Activated T-helper 1 cell treated with anti-CD3 and anti-CD28 coated beads, Interleukin-2, amount 50 U/mL, for 16 hours (primary cell): ENCODE measurements at places on chromosomes 1 and 21.

- no peak for DNase-seq
These were observed 5.7 kb upstream of the SOAT1 start for GRCh38 chr1:179287946-179288345.

GRCh38 chr1:230125640-230126528 is 58.8 kb downstream of the GALNT2 start:
- DNase-seq = no peak

- no peak for DNase-seq
These were observed 8.0 kb downstream of the OSBPL9 start for GRCh38 chr1:51624855-51625254.

GRCh38 chr1:150763018-150763417 is 2.6 kb downstream of the CTSS start:
- DNase-seq = no peak

GRCh38 chr21:41952568-41953248 is 1.1 kb downstream of the C2CD2 start:
- DNase-seq = no peak

- DNase-seq = no peak
These were observed 13.5 kb upstream of the COL16A1 start for GRCh38 chr1:31717341-31717740.

DNA sequence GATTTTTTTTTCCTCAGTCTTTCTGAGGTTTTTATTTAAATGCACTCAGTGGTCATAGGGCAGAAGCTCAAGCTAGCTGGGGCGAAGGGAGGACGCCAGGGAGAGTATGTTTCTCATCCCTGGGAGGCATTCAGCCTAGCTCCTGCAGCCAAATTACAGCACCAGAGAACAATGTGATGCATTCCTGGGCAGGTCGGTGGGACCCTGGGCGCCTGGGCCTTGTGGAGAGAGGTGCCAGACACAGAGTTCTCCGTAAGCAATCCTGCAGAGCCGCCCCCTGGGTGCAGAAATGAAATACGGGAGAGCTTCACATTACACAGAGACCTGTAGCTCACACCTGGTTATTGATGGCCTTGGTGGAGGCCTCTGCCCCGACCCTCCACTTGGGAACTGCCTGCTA is 15.5 kb downstream of the WNT2B start:
- DNase-seq = no peak

DNA sequence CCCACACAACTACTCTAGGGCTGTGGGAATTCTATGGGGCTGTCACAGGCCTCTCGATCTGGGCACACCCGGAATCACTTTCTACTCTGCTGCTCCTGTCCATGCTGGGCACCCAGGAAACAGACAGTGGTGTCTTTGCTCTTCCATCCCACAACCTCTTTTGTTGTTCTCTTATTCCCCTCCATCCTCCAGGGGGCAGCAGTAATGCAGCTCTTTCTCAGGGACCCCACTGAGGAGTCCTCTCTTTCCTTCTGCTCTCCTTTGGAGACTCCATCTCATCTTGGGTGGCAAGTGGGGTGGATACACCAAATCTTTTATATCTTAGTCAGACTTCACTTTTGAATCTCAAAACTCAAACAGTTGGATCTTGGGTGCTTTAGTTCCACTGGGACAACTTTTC is 206.3 kb downstream of the HS2ST1 start:
- DNase-seq = no peak

DNA sequence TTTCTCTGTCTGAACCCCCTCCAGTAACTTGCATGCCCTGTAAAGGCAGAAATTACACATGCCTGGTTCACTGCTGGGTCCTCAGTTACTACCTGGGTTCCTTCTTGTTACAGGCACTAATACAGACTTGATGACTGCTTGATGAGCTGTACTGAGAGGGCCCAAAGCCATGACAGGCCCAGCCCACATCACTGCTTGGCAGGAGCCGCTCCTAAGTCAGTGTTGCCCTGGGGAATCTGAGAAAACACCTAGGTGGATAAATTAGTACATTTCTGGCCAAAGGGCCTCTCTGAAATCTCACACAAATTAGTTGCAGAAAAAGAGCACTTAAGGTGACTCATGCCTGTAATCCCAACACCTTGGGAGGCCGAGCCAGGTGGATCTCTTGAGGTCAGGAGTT is 37.8 kb upstream of the IRF2BP2 start:
- DNase-seq = no peak

DNA sequence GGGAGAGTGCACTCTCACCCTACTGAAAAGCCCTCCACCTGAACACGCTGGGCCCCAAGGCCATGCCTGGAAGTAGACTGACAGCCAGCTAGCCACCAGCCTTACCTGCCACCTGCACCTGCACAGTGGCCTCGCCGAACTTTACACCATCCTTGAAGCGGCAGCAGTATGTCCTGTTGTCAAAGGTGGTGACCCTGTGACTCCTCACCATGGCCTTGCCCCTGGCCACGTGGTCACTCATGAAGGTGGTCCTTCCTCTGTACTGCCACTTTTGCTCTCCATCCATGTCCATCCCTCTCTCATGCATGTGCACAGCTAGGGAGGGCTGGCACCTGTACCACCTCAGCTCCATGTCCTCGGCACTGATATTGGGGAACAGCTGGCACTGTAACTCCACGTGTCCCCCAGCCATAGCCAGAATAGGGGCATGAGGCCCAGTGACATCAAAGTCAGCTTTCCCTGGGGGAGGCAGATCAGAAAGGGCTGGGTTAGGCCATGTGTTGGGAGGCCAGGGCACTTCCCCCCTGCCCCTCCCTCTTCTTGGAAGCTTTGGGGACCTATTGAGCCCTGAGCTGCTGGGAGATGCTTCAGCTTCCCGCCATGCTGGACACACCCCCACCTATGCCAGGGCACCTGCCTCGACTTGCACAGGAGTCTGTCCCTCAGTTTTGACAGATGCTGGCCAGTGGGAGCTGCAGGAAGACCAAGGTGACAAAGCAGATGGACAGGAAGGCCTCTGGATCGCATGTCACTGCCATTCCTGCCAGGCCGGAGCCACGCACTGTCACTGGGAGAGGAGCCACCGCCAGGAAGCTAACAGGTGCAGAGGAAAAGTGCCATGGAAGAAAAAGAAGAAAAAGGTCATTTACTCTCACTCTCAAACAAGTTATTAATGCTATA is 24.6 kb downstream of the RNF187 start:
- DNase-seq = no peak

DNA sequence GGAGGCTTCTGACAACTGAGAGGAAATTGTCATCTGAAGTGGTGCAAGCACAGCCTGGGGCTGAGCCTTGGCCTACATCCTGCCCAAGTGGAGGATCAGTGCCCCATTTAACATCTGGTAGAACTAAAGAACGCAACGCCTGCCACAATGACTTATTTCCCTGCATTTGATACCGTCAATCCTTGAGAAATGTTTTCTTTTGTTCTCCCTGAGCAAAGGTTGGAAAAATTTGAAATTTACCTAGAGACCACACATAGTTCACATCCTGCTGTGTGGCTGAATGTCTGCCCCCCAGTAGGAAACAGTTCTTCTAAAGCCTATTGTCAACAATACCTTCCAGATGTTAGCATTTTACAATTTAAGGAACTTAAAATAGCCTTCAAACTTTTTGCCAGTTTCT is 5.6 kb upstream of the RGS4 start:
- DNase-seq = no peak

DNA sequence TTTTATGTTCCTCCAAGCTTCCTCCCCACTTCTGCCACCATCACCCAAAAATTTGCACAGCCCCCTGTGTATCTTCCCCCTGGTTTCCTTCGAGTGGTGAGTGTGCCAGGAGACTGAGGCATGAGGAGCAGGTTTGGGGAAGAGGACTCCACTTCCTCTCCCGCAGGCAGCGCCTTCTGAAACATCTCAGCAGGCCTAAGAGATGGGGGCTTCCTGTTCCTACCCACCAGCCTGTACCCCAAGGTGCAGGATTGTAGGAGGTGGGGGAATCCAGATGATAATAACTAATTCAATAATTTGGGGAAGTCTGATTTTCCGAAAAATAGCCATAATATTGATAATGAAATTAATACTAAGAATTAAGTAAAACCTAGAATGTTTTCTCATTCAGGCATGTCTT is 62.4 kb downstream of the RHBG start:
- no peak for DNase-seq

- no peak for DNase-seq
These were observed 18.7 kb downstream of the BECN2 start for GRCh38 chr1:241976229-241976628.

DNA sequence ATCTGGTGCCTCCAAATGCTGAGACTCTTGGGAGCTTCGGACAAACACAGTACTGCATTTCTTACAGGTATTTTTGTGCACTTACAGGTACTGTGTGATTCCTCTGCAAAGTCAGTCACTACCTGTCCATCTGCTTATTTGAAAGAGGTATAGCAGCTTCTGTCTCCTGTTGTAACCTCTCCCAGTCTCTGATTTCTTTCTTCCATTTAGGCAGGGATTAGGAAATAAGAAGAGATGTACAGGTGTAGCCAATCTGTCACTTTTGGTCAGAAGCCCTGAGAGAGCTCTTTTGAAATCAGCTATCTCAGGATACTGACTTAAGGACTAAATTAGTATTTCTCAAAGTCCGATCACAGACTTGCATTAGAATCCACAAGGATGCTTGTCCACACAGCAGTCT is 54.0 kb downstream of the AKT3 start:
- no peak for DNase-seq

DNA sequence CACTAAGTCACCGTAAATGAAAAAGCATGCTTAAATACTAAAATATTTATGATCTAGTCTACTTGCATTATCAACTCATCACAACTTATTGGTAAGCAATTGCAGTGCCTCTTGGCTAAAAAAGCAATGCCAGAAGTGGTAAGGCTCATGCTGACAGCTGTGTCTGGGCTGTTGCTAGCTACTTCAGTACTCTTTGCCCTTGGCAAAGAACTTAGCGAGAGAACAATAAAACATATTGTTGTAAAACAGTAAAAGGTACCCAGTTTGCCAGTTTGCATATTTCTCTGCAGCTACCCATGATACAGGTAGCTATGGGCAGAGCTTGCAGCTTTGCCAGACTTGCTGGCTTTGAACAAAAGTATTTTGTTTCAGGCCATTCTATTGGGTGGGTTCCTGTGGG is 73.1 kb downstream of the ATP6V1G3 start:
- DNase-seq = no peak
